ENCODE measurements at places on chromosomes 5 and 9.

GRCh38 chr9:18350995-18351595 lies 122.9 kb upstream of the ADAMTSL1 start:
- H3K4me3 ChIP-seq, result no peak overlapping the region
- no peaks in the 10 kb centered on the region for H3K27me3 ChIP-seq
- no peak overlapping the region for H3K27ac ChIP-seq
- H3K36me3 ChIP-seq, result no peaks in the 10 kb centered on the region
- H3K4me1 ChIP-seq, result no peaks in the 10 kb centered on the region

DNA sequence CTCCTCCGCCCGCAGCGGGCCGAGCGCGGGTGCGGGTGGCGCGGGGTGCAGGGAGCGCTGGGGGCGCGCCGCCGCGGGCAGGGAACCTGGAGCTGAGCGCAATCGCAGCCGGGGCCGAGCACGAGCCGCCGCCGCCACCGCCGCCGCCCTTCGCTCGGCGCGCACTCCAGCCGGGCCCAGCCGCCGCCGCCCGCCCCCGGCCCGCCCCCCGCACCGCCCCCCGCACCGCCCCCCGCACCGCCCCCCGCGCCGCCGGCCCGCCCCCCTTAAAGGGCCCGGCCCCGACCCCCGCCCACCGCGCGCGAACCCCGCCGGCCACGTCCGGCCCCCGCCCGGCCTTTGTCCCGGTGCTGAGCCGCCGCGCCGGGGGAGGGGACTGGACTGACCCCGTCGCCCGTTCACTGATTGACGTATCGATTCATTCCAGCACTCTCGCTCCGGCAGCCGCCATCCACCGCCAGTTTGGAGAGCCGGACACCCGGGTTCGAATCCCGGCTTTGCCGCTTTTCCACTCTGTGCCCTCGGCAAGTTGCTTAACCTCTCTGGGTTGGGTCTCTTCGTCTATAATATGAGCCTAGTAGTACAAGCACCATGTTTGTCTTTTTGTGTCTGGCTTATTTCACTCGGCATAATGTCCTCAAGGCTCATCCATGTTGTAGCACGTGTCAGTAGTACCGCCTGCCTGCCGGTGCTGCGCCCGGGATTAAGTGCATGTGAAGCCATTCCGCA lies at the start of gene SH3PXD2B:
Gene SH3PXD2B (minus strand): TSS at position 168 of the 729 bp plus-strand sequence. CDS start 173 bp downstream, outside the sequence.
- DNase-seq, result peak; percentile 58
- peak within 1 kb of the TSS; percentile 94 for H3K4me3 ChIP-seq
- peaks cover 15% of the 10 kb centered on the region for H3K4me1 ChIP-seq
- peak within 1 kb of the TSS; percentile 80 for H3K27ac ChIP-seq

GRCh38 chr9:135907006-135907430 lies 328 bp downstream of the CAMSAP1 start:
- no peak overlapping the region for H3K4me3 ChIP-seq
- no peak overlapping the region for H3K27ac ChIP-seq
- peaks cover 56% of the 10 kb centered on the region for H3K4me1 ChIP-seq
- H3K27me3 ChIP-seq, result no peaks in the 10 kb centered on the region

GRCh38 chr5:172630482-172630881 lies 10.6 kb upstream of the NEURL1B start:
- peaks cover 5% of the 10 kb centered on the region for H3K27me3 ChIP-seq
- no peak overlapping the region for H3K27ac ChIP-seq
- no peaks in the 10 kb centered on the region for H3K4me1 ChIP-seq
- no peaks in the 10 kb centered on the region for H3K36me3 ChIP-seq
- no peak overlapping the region for H3K4me3 ChIP-seq

GRCh38 chr5:64532657-64533056 lies 26.8 kb downstream of the RGS7BP start:
- no peaks in the 10 kb centered on the region for H3K4me1 ChIP-seq
- no peak overlapping the region for H3K27ac ChIP-seq
- no peak overlapping the region for H3K4me3 ChIP-seq
- no peaks in the 10 kb centered on the region for H3K36me3 ChIP-seq

DNA sequence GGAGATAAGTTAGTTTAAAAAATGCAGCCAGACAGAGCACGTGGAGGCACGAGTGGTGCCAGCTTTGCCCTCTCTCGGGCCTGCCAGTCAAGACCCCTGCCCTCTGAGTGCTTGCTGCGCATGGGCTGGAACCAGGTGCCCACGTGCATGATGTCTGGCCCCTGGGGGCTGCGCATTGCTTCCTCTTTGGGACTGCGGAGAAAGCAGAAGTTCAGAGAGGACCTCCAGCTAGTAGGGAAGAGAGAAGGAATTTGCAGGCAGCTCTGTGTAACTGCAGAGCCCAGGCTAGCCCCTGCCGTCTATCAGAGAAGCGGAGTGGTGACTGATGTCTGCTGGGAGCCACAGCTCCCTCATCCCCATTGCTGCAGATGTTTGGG lies 9.7 kb upstream of the RNU6ATAC start:
- H3K36me3 ChIP-seq, result no peaks in the 10 kb centered on the region
- H3K27ac ChIP-seq, result no peak overlapping the region
- no peak overlapping the region for H3K4me3 ChIP-seq

GRCh38 chr9:37623267-37623666 lies 27.5 kb upstream of the FRMPD1 start:
- H3K27ac ChIP-seq, result no peak overlapping the region
- no peaks in the 10 kb centered on the region for H3K36me3 ChIP-seq
- no peaks in the 10 kb centered on the region for H3K4me1 ChIP-seq
- no peak for DNase-seq
- H3K27me3 ChIP-seq, result peaks cover 5% of the 10 kb centered on the region

GRCh38 chr5:164119806-164120447 lies 614.5 kb downstream of the MAT2B start:
- no peak overlapping the region for H3K4me3 ChIP-seq
- H3K27ac ChIP-seq, result no peak overlapping the region
- no peaks in the 10 kb centered on the region for H3K36me3 ChIP-seq
- H3K4me1 ChIP-seq, result no peaks in the 10 kb centered on the region
- no peaks in the 10 kb centered on the region for H3K27me3 ChIP-seq
- DNase-seq, result no peak

DNA sequence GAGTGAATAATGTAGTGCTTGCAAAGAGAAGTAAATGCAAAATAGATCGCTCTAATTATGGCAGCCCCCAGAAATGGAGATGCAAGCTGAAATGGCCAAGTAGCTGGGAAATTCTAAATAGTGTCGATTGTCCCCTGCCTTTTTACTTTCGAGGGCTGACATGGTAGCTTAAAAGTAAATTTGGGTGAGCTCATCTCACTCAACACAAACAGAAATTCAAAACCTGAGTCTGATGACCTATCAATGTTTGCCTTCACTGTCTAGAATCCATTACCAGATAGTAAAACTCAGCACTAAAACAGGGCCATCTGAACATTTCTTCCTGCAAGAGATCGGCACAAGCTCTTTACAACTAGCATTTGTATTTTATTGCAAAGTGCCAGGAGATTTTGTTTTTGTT lies 7.0 kb upstream of the LHX2 start:
- no peak for DNase-seq
- peaks cover 25% of the 10 kb centered on the region for H3K4me1 ChIP-seq
- H3K4me3 ChIP-seq, result no peak overlapping the region
- H3K36me3 ChIP-seq, result no peaks in the 10 kb centered on the region
- no peak overlapping the region for H3K27ac ChIP-seq

GRCh38 chr9:97983589-97984187 lies 547 bp downstream of the ANP32B start:
- H3K36me3 ChIP-seq, result no peaks in the 10 kb centered on the region
- peak overlapping the region; percentile 86 for H3K27ac ChIP-seq
- H3K4me1 ChIP-seq, result peaks cover 29% of the 10 kb centered on the region
- peak; percentile 79 for DNase-seq
- no peaks in the 10 kb centered on the region for H3K27me3 ChIP-seq
- peak overlapping the region; percentile 78 for H3K4me3 ChIP-seq

- H3K4me3 ChIP-seq, result no peak overlapping the region
- no peak overlapping the region for H3K27ac ChIP-seq
- H3K36me3 ChIP-seq, result no peaks in the 10 kb centered on the region
- DNase-seq, result no peak
Observed at GRCh38 chr5:44933686-44934085, 124.9 kb downstream of the MRPS30 start.

- no peak overlapping the region for H3K27ac ChIP-seq
- no peak for DNase-seq
- no peak overlapping the region for H3K4me3 ChIP-seq
- H3K4me1 ChIP-seq, result no peaks in the 10 kb centered on the region
Observed at GRCh38 chr9:27247756-27248155, 49.2 kb downstream of the EQTN start.

DNA sequence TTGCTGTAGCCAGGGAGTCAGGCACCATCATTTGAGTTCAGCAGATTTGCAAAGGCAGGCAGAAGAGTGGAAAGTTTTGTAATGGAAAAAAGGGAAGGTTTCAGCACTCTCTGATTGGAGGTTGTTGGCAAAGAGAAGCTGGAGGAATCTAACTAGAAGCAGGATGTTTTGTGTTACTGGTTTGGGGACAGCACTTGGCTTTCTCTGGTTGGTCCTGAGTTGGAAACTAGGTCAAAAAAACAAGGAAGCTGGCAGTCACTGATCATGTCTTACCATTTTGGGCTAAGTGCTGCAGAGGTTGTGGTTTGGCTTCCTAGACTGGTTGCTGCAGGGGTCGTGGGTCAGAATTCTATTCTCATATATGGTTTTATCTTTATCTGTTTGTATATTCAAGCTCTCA lies 189.8 kb downstream of the DRD1 start:
- H3K27ac ChIP-seq, result no peak overlapping the region
- DNase-seq, result no peak
- H3K4me3 ChIP-seq, result no peak overlapping the region
- no peaks in the 10 kb centered on the region for H3K36me3 ChIP-seq

DNA sequence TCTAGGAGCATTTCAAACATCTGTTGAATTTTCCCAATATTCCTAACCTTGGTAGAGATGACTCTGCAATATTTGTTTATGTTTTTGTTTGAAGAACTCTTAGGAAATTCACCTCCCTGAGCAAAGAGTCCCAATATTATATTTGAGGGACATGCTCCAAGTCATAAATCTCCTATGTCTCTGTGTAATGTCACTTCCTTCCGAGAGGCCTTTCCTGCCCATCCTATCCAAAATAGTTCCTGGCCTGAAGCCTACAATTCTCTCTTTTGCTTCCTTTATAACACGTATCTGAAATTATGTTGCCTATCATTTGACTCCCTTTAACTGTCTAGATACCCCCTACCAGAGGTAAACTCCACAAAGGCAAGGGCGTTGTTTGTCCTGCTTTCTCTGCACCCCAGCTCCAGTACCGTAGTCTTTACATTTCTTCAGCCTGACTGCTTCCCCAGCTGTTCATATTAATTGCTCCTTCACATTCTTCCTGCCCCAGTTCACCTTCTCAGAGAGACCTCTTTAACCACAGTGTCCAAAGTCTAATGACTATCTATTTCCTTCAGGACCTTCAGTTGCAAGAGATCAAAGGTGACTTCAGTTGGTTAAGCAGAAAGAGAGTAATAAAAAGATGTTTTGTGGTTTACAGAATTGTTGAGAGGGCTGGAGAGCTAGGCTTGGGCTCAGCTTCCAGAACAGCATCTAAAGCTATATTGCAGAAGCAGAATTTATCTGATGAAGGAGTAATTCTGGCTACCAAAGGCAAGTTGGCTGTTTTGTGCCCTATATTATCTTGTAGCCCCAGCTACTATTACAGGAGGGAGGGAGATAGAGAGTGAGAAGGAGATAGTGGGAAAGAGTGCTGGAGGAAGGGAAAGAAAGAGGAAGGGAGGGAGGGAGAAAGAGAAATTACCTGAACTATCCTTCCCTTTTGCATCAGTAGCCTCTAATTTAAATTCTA lies 109.3 kb upstream of the TMEM161B start:
- H3K36me3 ChIP-seq, result no peaks in the 10 kb centered on the region
- H3K27me3 ChIP-seq, result peaks cover 7% of the 10 kb centered on the region
- no peak overlapping the region for H3K27ac ChIP-seq
- H3K4me1 ChIP-seq, result peaks cover 7% of the 10 kb centered on the region

GRCh38 chr5:6405591-6405990 lies 27.2 kb upstream of the MED10 start:
- H3K4me3 ChIP-seq, result no peak overlapping the region
- no peaks in the 10 kb centered on the region for H3K36me3 ChIP-seq
- no peaks in the 10 kb centered on the region for H3K4me1 ChIP-seq

DNA sequence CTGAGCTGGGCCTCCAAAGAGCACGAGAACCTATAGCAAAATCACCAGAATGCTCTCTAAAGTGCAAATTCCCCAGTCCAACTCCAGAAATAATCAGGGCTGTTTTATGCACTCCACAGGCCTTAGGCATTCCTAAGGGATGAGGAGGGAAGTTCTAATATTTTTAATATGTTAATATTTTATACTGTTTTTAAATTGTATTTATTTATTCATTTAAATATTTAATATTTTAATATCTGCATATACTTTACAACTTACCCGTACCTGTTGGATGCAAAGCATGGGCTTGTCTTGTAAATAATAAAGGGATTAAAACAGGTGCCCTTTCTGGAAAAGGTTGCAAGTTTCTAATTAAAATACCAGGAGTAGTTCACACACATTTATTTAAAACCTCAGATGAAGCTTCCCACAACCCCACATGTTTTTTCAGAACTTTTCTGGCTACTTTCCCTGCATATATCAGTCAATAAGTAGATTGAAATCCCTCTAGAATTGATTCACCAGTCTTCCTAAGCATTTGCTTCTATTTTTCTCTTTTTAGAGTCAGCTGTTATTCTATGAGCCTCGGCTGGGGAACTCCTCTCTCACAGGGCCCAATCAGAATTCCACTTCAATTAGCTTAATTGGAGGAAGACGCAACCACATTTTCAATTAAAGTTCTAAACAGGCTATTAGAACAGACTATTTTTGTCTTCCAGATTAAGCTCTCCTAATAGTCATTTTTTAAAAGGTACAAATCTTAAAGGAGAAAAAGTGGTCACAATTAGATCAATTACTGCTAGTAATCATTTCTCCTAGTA lies 140.8 kb downstream of the CDH6 start:
- no peak overlapping the region for H3K27ac ChIP-seq
- no peaks in the 10 kb centered on the region for H3K4me1 ChIP-seq
- H3K36me3 ChIP-seq, result no peaks in the 10 kb centered on the region
- H3K4me3 ChIP-seq, result no peak overlapping the region
- H3K27me3 ChIP-seq, result peaks cover 3% of the 10 kb centered on the region

DNA sequence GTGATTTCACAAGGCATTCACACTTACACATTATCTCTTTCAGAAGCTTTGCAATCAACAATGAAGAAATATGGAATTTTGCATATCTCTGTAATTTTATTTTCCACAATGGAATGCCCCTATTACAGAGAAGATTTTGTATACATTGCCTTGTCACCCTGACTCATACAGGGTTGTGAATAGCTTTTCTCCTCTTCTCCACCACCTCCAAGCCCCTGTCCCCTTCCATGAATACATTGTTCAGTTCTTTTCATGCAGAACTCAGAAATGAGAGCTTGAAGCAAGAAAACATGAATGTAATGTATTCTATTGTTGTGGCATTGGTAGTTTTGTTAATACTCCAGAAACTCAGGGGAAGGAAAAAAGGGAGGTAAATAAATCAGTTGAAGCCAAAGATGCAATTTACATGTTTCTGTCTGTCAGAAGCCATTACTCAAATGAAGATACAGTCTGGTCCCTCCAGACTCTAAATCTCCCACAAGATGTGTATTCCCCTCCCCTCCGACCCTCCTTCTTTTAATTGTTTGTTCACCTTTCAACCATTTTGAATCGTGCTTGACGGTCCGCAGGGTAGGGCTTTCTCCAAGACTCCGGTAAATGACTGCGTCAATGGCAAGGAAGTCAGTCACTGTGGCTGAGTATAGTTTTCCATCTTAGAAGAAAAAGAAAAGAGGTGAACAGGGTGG lies 86.1 kb downstream of the SEMA6A start:
- H3K36me3 ChIP-seq, result no peaks in the 10 kb centered on the region
- no peak overlapping the region for H3K4me3 ChIP-seq
- H3K27ac ChIP-seq, result no peak overlapping the region
- peaks cover 22% of the 10 kb centered on the region for H3K4me1 ChIP-seq
- DNase-seq, result no peak

GRCh38 chr5:159543326-159543725 lies 213.0 kb upstream of the IL12B start:
- H3K27ac ChIP-seq, result no peak overlapping the region
- H3K4me1 ChIP-seq, result no peaks in the 10 kb centered on the region
- H3K4me3 ChIP-seq, result no peak overlapping the region
- H3K36me3 ChIP-seq, result peaks cover 8% of the 10 kb centered on the region
- no peak for DNase-seq
- peaks cover 11% of the 10 kb centered on the region for H3K27me3 ChIP-seq
